Memory B cell (primary cell): ENCODE measurements at places on chromosomes 1 and 21.

DNA sequence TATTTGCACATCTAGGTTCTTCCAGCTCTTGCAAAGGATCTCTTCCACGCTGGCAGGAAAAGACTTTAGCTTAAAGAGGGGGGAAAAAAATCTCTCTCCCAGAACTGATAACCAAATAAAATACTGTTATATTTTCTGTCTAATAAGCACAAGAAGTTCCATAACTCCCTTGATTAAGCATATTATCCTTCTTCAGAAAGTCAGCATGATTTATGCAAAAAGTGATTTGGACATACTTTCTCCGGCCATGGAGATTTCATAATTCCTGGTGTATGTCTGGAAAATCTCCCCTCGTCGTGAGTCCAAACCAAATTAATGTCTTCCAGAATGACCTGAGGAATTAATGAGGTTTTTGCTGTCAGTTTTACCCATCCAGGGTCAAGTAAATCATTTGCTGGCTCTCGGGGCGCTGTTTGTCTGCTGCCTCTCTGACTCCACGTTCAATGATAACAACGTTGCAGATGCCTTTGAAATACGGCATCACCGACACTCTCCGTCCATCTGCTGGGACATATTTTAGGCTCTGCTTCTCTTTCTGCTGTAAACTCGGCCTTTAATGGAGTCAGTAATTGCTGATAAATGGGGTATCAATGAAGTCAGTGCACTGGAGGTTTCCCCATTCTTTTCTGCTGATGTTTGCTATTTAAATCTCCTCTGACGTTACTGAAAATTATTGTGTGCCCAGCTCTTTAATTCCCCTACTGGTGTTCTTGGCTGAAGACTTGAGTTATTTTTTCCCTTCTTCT lies 112.9 kb downstream of the HLX start:
- DNase-seq, result no peak

DNA sequence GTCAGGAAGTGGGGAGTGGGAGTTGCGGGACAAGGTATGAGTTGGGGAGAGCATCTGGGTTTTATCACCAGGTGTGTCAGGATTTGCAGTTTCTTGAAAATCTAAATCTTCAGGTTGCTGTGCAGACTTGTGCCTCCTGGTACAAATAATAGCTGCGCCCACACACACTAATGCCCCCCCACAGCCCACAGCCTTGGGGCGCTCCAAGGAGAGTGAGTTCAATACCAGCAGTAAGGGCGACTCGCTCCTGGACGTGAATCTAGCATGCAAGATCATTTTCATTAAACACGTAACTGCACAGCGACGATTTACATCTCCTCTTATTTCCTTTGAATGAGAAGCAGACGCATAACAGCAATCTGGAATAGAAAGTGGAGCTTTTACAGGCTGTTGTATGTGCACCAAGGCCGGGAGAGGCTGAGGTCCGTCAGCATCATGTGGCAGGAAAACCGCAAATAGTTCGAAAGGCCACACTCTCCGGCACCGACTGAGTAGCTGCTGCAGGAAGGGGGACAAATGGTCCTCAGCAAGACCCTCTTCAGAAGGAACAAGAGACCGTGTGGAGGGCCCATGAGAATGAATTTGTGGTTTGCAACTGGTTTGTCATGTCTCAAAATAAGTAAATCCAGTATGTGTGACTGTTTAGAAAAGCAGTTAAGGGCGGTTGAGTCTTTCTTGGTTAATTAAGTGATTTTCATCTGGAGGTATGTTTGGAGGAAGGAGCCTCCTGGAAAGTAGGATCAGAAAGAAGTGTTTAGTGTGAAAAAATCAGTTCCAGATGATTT lies 439.5 kb downstream of the SMYD3 start:
- no peak for DNase-seq

GRCh38 chr1:207908107-207908734 lies 2.7 kb downstream of the CD34 start:
- DNase-seq, result no peak

GRCh38 chr1:247740721-247741120 lies 2.3 kb downstream of the OR14K1 start:
- no peak for DNase-seq

DNA sequence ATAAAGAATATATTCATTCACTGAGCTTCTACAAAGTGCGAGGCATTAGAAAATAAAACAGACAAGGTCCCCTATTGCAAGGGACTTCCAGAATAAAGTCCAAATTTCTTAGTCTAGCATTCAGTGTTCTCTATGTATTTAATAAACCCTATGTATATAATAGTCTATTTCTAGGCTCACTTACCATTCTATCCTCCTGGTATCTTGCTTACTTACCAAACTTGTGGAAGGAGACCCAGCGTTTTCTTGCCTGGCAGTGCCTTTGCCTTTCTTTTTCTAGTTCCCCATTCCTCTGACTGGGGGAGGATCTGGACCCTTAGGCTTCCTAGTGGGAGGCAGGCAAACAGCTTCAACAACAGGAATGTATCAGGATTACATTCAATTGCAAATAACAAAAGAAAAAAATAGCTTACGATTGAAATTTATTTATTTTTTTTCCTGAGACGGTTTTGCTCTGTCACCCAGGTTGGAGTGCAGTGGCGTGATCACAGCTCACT lies 690 bp upstream of the RNF19B start:
- DNase-seq, result no peak

GRCh38 chr1:48756683-48757316 lies 19.9 kb downstream of the BEND5 start:
- DNase-seq, result no peak

DNA sequence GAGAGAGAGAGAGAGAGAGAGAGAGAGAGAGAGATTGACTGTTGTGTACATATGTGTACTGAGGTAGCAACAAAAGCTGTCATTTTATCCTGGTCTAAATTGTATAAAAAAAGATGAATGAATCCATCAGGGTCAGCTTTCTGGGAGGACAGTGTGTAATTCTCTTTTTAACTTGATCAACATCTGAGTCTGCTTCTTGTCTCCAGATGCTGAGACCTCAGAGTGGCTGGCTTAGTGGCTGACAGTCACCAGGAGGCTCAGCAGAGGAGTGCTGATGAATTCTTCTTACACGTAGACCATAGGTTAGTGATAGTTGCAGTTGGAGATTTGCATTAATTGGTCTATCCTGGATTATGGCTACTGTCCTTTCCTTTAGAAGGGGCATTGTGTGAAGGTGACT lies 28.5 kb upstream of the PLXNA2 start:
- DNase-seq, result no peak

GRCh38 chr1:58780836-58781452 lies 2.9 kb downstream of the JUN start:
- peak; percentile 51 for DNase-seq
